ENCODE measurements at places on chromosomes 3 and 15.

DNA sequence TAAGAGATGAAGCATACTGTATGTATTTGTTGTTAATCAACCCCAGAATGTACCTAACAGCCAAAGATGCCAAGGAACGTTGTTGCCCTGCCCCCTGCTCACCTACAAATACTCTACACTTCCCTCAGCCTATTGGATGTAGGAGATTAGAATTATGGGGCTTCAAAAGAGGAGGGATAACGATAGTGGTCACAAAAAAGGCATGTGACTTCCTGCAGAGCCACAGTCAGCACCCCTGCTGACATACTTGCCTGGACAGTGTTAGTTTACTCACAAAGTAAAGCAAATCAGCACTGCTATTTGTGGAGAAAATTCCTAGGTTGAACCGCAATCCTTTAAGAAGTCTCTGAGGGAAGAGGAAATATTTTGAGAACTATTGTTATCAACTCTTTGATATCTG, 37.9 kb downstream of the PARP15 start:
- no peak for DNase-seq

- no peak for DNase-seq
Measured at GRCh38 chr3:193912621-193913178, 223.2 kb upstream of the HES1 start.

DNA sequence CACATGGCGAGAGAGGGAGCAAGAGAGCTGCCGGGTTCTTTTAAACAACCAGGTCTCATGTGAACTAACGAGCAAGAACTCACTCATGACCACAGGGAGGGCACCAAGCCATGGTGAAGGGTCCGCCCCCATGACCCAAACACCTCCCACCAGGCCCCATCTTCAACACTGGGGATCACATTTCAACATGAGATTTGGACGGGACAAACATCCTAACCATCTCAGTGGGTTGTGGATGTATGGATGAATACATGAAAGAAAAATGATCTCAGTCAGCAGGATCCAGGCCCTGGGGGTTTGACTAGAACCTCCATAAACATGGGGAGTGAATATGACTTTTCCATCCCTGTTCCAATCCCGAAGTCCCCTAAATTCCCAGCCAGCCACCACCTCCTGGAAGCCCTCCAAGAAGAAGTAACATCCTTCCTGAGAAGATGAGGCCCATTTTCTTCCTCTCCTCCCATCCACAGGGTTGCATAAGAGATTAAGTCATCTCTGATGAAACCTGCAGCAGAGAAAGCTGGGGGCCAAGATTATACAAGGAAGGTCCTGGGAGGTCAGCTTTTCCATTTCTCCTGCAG, 9.5 kb downstream of the CAV3 start:
- DNase-seq, result peak; percentile 87

DNA sequence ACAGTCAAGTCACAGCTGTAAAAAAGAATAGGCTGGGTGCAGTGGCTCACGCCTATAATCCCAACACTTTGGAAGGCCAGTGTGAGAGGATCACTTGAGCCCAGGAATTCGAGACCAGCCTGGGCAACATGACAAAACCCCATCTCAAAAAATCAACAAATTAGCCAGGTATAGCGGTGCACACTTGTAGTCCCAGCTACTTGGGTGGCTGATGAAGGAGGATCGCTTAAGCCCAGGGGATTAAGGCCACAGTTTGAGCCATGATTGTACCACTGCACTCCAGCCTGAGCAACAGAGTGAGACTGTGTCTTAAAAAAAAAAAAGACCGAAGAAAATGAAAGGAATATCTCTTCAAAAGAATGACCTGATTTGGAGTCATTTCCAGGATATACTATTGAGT, 6.6 kb downstream of the HERC1 start:
- DNase-seq, result no peak

DNA sequence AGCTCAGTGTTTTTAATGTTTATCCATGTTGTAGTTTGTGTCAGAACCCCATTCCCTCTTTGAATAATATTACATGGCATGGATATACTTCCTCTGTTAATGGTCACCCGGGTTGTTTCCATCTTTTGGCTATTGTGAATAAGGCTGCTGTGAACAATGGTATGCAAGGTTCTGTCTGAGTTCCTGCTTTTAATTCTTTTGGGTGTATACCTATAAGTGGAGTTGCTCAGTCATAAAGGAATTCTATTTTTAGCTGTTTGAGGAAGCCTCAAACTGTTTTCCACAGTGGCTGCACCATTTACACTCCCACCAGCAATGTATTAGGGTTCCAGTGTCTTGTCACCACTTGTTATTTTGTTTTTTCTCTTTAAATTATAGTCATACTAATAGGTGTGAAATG, 99.6 kb downstream of the SLC25A26 start:
- DNase-seq, result no peak

DNA sequence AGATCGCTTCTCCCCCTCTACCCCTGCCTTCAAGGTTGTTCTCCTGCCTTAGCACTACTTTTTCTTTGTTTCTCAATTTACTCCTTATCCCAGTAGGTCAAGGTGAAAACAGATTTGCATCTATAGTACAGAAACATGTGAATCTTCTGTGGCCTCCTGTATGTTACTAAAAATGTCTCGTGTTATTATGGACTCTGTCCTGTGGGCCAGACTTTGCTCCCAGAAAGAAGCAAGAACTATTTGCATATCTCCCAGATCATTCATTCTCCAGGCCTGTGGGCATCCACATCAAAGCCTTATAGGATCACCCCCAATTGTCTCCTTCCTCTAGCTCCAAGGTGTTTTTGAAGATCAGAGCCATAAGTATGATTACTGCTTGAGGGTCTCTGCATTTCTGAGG, 169.5 kb upstream of the ROPN1 start:
- no peak for DNase-seq

GRCh38 chr3:186496016-186496415, 48.2 kb downstream of the CRYGS start:
- DNase-seq, result no peak

DNA sequence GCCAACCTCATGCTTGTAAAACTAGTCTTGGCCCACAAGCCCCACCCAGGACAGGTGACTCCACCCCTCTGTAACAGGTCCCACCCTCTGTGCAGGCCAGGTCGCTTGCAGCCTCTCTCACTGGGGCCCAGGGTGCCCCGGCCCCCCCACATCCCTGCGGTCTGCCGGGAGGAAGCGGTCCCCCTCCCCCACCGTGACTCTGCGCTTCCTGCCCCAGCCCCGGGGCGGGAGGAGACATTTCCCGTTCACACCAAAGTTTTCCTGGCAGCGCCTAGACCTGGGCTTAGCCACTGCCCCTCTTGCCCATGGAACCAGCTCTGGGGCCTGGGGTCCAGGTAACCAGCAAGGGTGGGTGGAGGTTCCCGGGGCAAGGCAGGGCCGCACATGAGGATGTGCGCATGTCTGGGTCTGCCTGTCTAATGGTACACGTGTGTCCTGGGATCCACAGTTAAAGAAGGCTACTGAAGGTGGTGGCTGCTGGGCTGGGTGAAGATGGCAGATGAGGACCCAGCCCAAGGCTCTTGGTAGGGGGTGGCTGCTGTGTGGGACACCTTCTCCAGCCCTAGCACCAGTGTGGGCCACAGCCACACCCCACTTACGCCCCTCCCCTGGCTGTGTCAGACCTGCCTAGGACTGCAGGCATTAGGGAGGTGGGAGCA, 8.4 kb downstream of the NBEAL2 start:
- DNase-seq, result peak; percentile 26

GRCh38 chr3:142566096-142566495, 12.4 kb downstream of the ATR start:
- no peak for DNase-seq

GRCh38 chr15:98433346-98433745, 215.0 kb upstream of the IGF1R start:
- peak; percentile 21 for DNase-seq

GRCh38 chr3:150184426-150185071, 213.9 kb upstream of the PFN2 start:
- peak; percentile 25 for DNase-seq

GRCh38 chr15:82810061-82810889, 847 bp downstream of the WHAMM start:
- DNase-seq, result peak; percentile 47

- DNase-seq, result no peak
Measured at GRCh38 chr3:183008800-183009199, 28.5 kb upstream of the DCUN1D1 start.

- no peak for DNase-seq
Measured at GRCh38 chr15:99554880-99555488, 10.8 kb upstream of the MEF2A start.

- DNase-seq, result no peak
Measured at GRCh38 chr15:31271224-31271635, 55.4 kb upstream of the KLF13 start.
